CD8-positive, alpha-beta T cell (primary cell): ENCODE measurements at places on chromosomes 5 and 9. TPM values are rescaled to one million over a fixed set of nuclear protein-coding genes. Genes with fewer than 3 reads are reported as not detected.

INSL6 gene
- total RNA-seq = not detected

PDE6A gene
- not detected for total RNA-seq

SPATA31A3 gene
- not detected for total RNA-seq

GRCh38 chr5:78221964-78222451, 72.5 kb downstream of the AP3B1 start:
- DNase-seq = no peak

ZFP37 gene
- total RNA-seq = 1.1 TPM

SPAAR gene
- not detected for total RNA-seq

STKLD1 gene
- 0.92 TPM for total RNA-seq
